ENCODE measurements at places on chromosomes 12 and 14.

GRCh38 chr12:6768990-6769389 lies 2.8 kb downstream of the PTMS start:
- DNase-seq = no peak

GRCh38 chr12:70443062-70443673 lies 77.1 kb downstream of the KCNMB4 start:
- DNase-seq = no peak

DNA sequence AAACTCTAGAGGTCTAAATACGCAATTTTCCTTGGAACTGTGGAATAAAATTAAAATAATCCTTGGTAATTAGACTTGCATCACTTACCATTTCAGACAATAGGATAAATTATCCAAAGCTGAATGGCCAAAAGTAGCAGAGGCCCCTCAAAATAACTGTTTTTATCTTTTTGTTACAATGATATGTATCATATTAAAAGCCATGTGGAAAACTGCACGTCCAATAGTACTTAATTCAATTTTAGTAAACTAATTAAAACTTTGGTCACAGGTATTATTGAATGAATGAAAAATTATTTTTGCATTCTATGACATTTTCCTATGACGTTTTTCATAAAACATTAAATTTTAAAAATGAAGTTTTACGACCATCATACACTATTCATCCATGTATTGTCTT lies 98.5 kb downstream of the CDK17 start:
- no peak for DNase-seq

DNA sequence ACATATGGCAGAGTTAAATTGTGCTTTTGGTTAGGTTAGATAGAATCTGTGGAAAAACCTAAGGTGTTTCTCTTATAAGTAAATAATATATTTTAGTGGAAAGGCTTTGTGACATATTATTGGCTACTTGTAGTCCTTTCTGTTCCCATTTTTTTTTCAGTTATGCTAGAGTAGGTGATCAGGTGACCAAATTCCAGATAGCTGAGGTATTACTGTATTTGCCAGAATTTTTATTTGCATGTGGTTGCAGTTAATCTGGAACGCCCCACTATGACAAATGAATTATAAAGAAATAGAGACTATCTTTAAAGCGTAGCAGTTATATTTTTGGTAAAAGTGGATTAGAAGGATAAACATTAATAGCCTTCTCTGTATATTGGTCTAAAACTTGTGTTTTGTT lies 52.0 kb downstream of the ARHGAP5 start:
- DNase-seq = no peak

- no peak for DNase-seq
Measured at GRCh38 chr12:66403746-66404145, 101.5 kb downstream of the HELB start.

GRCh38 chr12:852864-853263 lies 96.6 kb downstream of the RAD52 start:
- DNase-seq = no peak

- DNase-seq = no peak
Measured at GRCh38 chr12:114665411-114666260, 18.3 kb downstream of the TBX3 start.

GRCh38 chr14:92584816-92585215 lies 71.2 kb downstream of the RIN3 start:
- no peak for DNase-seq

- DNase-seq = no peak
Measured at GRCh38 chr12:90712671-90713070, 242.3 kb downstream of the CCER1 start.

GRCh38 chr12:75097003-75097402 lies 112.6 kb downstream of the KCNC2 start:
- DNase-seq = no peak

- DNase-seq = no peak
Measured at GRCh38 chr12:85784096-85784720, 52.0 kb downstream of the RASSF9 start.

DNA sequence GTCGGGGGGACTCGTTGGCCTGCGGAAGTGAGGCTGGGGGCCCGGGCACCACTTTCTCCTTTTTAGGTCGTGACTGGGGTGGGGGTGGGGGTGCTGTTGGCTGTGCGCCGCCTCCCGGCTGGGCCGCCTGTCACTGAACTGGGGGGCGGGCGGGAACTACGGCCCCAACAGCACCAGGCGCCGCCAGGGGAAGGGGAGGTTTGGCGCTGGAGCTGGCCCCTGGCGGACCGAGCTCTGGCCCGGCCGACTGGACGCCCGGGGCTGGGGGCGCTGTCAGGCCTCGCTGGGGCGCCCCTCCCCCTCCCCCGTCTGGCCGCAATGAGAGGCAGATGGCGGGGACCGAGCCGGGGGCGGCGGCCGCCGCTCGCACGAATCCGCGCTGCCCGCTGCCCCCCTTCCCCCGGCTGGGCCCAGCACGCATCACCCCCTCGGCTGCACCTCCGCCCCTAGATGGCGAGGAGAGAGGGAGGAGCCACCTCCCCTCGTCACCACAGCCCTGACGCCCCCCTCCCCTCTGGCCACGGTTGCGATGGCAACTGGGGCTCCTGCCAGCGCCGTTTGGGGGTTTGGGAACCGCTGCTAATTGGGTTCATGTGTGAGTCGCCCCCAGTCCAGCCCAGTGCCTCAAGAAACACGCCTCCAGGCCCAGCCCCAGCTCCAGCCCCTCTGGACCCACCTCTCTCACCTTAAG lies 723 bp downstream of the NFATC4 start:
- no peak for DNase-seq

- no peak for DNase-seq
Measured at GRCh38 chr14:101849125-101849524, 87.6 kb downstream of the PPP2R5C start.

DNA sequence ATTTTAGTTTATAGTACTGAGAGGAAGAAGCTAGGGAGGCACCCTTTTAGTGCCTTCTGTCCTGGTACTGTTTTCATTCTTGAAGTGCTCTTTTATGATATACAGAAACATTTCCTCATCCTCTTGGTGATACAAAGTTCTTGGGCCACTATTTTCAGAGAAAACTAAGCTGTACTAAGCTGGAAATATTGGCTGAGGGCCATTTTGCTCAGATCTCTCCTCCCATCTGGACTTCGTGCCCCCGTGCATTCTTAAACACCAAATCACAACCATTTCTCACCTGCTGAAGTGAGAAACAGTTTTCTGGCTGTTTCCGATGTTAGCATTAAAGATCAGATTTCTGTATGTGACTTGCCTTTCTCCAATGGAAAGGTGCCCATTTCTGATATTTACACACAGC lies 158.9 kb downstream of the FBXL14 start:
- DNase-seq = no peak

- DNase-seq = no peak
Measured at GRCh38 chr12:1195513-1195912, 204.5 kb downstream of the ERC1 start.

DNA sequence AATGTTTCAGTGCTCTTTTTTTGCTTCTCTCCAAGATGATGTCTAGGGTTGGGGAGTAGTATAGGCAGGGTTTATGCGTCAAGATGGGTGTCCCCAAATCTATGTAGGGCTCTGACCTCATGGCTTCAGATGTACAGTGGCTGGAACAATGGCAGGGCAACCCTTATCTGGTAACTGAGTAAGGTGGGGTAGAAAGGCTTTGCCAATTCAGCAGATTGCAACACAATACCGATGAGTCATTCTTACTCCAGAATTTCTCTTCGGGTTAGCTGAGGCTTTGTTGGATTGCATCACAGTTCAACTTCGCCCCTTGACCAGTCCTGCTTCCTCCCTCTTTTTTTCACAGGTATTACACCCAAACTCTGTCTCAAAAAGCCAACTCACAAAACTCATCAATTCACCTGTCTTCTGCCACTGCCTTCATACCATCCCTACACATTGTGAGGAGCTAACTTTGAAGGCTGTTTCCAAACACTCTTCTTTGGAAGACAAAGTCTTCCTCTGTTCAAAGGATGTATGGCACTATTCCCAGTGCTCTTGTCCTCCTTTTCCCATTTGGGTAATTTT lies 190.2 kb upstream of the CNOT2 start:
- DNase-seq = no peak
